NCI-H446 (cell line): ENCODE measurements at places on chromosomes 1 and 21.

DNA sequence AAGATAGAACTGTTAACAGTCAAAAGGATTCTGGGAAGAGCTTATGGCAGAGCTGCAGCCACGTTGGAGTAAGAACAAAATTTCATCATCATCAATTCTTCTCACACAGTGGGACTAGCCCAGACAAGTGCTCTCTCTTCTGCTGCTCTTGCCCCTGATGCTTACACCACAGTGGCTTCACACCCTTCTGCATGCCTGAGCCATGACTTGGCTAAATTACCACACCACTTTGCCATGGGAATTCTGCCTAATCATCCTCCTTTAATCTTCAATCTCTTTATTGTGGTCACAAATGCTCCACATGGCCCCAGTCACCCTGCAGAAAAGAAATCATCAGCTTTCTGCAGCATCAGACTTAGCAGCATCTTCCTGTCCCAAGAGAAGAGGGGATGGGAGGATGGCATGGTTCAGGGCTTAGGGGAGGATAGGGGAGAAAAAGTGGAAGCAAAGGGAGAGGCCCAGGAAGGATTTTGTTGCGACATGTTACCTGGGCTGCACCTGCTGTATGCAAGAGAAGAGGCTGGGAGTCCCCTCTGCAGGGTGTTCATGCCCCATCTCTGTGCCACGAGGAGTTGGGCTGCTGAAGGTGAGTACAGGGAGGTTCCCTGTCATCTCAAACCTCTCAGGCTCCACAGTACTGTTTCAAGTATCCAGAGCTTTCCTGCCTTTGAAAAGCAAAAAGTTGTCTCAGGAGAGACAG is 9.0 kb upstream of the RPTN start:
- DNase-seq, result no peak

GRCh38 chr1:83882906-83883305 is 116.0 kb downstream of the TTLL7 start:
- peak; percentile 77 for DNase-seq

DNA sequence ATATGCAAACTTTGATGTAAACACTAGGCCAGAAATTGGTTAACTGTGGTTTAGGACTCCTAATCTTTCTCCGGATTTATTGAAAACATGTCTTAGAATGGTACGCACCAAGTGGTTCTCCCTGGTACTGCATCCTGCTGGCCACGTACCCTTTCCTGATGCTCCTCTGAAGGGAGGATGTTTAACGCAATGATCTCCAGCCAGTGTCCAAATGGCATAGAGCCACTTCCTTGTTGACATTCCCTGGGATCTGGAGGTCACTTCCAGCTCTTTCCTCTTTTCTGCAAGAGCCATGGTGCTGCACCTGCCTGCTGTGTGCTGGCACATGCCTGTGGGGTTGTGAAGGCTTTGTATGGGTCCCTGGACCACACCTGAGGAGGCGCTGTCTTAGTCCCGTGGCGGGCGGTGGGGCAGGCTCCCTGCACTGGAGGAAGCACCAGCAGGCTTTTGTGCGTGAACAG is 53.9 kb downstream of the GALNT2 start:
- peak; percentile 12 for DNase-seq

GRCh38 chr1:236868625-236869467 is 73.8 kb downstream of the MTR start:
- DNase-seq, result peak; percentile 41

- DNase-seq, result no peak
These were observed 24.7 kb downstream of the NADK start for GRCh38 chr1:1753607-1754005.

GRCh38 chr1:201882665-201883132 is 6.0 kb upstream of the SHISA4 start:
- DNase-seq, result no peak

- no peak for DNase-seq
These were observed 38.1 kb downstream of the TRIM62 start for GRCh38 chr1:33143698-33144097.

GRCh38 chr1:24091971-24092482 is 19.9 kb downstream of the MYOM3 start:
- no peak for DNase-seq

DNA sequence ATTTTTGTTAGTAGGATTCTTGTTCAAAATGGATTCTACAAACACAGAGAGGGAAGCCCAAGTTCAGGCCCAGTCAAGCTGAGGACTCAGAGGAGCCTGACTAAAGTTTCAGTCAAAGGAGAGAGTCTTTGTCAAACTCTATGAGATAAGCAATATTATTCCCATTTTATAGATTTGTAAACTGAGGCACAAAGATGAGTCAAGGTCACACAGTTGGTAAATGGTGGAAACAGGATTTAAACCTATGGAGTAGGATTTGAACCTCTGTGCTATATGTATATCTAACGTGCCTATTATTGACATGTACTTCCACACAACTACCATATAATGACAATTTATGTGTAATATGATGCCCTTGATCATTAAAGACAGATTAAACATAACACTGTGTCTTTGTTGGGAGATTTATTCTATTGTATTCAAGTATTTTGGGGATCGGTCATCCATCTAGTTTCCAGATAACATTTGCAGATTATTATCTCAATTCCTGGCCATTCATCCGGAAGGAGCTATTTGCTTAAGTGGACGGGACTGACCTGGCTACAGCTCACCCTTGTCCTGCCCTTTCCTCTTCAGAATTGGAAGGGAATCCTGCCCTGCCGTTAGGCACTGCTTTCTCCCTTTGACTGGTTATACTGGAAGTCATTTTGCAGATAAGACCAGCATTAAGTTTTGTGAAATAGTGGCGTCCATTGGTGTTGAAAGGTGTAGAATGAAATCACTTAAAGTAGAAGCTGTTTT is 86.1 kb upstream of the LMO4 start:
- no peak for DNase-seq

GRCh38 chr1:217622042-217622441 is 8.8 kb downstream of the GPATCH2 start:
- no peak for DNase-seq

- DNase-seq, result no peak
These were observed 40.5 kb downstream of the EPHB2 start for GRCh38 chr1:22751124-22751531.

GRCh38 chr1:73659136-73659535 is 538.8 kb downstream of the LRRIQ3 start:
- no peak for DNase-seq

- DNase-seq, result no peak
These were observed 3.4 kb upstream of the HRNR start for GRCh38 chr1:152227310-152227928.

GRCh38 chr1:78351551-78352216 is 139.1 kb upstream of the PTGFR start:
- DNase-seq, result no peak

DNA sequence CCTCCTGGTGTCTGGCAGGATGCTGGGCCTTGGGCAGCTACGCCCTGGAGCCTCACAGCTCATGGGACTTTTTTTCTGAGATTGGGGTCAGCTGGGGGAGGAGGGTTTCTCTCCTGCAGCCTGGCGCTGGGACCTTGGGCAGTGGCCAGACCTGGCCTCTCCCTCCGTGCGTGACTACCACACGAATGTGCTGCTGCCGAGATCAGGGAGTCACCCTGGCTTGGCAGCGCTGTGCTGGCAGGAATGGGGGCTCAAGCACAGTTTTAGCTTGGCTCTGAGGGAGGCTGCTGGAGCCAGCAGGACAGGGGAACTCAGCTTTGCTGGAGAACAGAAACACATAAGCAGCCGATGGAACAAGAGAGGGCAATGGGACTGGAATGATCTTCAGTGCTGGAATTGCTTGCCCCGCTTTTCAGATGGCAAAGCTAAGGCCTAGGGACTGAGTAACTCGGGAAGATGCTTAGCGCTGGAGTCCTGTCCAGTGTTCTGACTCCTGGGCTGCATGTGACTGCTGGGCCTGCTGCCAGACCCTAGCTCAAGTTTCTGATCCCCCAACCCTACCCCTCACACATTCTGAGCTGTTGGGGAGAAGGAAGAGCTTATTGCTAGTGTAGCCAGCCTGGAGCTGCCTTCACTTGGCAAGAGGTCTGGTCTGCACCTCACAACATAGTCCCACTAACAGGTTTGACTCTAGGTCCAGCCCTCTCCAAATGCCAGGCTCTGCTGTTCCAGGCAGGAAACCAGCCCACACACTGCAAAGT is 69.9 kb downstream of the NAV1 start:
- DNase-seq, result peak; percentile 74

DNA sequence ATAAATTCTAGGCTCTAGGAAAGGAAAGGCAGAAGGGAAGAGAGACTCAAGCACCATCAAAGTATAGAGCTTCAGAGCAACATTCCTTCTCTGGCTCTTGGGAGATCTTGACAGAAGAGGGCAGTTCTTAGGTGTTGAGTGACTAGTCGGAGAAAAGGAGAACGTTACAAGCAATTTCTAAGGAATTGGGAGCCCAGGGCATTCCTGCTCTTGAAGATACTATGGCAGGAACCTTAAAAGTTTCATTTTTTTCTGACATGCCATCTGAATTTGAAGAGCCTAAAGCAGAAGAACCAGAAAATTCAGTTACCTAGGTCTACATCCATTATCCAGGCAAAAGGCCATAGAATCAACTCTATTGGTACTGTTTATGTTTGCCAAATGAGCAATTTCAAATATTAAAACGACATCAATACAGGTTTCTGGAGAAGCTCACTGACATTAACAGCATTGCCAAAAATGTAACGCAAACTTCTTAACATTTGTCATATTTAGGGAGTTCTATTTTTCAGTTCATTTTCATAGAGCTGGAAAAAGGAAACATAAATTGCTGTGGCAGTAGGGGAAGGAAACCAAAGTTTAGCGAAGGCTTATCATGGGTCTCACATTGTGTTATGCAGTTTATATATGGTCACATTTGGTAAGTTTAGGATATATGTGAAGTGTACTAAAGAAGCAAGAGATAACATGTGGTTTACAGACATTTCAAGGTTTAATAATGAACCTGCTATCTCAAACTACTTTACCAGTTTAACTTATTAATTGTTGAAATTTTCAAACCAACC is 210.1 kb upstream of the NRIP1 start:
- DNase-seq, result no peak

DNA sequence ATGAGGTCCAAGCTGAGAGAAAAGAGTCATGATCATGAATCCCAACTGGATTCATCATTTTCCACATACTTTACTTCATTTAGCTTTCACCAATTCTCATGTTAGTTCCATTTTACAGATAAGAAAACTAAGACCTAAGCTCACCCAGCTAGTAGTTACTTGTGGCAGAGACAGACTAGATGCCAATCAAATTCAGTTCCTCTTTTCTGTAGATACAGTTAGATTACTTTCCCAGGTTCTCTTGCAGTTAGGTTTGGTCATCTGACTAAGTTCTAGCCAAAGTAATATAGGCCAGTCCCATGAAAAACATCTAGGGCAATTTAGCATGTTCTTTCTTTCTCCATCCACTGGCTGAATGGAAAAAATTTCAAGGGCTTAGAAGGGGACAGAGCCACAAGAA is 8.9 kb upstream of the KCND3 start:
- DNase-seq, result no peak

DNA sequence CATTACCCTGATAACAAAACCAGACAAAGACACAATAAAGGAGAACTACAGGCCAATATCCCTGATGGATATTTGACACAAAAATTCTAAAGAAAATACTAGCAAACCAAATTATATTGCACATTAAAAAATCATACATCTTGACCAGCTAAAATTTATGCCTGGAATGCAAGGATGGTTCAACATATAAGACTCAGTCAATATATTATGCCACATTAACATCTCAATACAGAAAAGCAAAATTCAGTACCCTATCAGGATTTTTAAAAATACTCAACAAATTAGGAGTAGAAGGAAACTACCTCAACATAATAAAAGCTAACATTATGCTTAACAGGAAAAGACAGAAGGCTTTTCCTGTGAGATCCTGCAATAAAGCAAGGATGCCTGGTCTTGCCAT is 177.1 kb downstream of the MAGI3 start:
- no peak for DNase-seq

DNA sequence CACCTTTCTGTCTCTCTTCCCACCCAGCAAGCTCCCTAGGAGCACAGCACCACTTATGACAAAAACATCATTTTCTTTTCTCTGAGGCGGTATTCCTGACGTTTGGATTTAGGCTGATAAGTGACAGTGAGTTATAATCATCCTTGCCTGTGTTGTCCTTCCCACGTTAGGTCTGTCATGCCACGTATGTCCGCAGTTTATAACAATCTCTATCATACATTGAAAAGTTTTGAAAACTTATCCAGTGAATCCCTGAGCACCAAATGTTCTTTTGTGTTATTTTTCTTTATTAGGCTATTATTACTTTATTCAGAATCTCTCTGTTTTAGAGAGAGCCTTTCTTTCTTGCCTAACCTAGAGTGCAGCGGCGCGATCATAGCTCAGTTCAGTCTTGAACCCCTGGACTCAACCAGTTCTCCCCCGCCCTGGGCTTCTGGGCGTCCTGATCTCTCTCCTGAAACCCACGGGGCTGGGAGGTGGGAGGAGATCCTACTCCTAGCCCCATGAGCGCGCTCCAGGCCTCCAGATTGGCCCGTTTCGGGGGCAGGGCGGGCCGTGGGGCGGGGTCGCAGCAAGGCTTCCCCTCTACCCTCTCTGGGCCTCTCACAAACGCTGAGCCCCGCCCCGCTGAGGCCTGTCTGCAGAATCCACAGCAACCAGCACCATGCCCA is at the start of gene GSTM2:
TSS of gene GSTM2 (plus strand) at position 606 of the 671 bp plus-strand sequence. CDS start at position 665, 59 bp downstream.
- DNase-seq, result peak; percentile 57

- no peak for DNase-seq
These were observed 2.9 kb downstream of the RCAN1 start for GRCh38 chr21:34612056-34612455.

- no peak for DNase-seq
These were observed 6.2 kb upstream of the PFKL start for GRCh38 chr21:44293551-44294231.

- DNase-seq, result no peak
These were observed 17.9 kb upstream of the CSF1 start for GRCh38 chr1:109892561-109893368.

GRCh38 chr1:117814856-117815797 is 114.3 kb downstream of the GDAP2 start:
- no peak for DNase-seq

DNA sequence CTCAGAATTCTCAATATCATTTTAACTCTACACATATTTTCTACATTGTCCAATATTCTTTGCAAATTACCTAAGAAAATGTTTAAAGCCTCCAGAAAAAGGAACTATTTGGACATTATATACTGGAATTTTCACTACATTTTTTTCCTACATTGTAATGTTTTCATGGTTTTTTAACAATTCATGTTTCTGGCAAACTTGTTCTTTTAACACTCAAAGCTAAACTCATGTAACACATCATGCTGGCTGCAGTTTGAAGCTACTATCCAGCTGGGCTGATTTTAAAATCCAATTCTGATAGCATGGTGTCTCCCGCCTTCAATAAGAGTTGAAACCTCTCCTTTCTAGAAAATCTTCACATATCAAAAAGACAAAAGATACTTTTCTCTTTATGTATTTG is 52.0 kb downstream of the TGFBR3 start:
- DNase-seq, result no peak

DNA sequence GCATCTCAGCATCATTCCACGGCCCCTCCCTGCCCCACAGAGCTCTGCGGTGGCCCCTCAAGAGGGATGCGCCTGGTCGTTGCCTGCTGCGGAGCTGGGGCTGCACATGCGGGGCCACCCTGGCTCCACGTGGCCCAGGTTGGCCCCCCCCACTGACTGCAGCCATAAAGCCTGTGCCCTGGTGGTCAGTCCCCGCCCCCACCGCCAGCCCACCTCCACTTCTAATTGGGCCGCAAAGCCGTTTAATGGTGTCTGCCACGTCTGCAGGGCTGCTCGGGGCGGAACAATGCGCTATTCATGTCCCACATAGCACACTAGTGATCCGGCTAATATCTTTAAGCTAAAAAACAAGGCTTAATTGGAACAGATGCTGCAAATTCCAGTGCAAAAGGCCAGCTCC is 33.5 kb upstream of the ACTRT2 start:
- DNase-seq, result no peak
